ENCODE measurements at places on chromosomes 7 and 10. TPM values are rescaled to one million over a fixed set of nuclear protein-coding genes. Genes with fewer than 3 reads are reported as not detected.

Gene SLC29A4
- total RNA-seq = 11.6 TPM

DNA sequence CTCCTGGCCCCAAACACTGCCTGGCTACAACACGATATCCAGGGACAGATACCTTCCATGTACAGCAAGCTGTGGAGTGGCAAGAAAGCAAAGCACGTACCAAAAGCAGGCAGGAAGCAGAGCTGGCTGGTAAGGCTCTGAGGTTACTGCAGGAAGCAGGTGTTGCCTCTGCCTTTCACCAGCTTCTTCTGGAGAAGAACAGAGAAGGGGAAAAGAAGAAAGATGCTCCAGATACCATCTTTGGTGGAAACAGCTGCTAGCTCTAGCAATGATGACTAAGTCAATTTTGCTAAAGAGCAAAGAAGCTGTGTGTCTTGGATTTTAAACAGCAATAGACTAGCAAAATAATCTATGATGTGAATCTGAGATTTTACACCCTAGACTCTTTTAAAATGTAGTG is 34.9 kb upstream of the PRSS1 start:
- no peak for DNase-seq

Gene BEND7
- total RNA-seq = 10.1 TPM

DNA sequence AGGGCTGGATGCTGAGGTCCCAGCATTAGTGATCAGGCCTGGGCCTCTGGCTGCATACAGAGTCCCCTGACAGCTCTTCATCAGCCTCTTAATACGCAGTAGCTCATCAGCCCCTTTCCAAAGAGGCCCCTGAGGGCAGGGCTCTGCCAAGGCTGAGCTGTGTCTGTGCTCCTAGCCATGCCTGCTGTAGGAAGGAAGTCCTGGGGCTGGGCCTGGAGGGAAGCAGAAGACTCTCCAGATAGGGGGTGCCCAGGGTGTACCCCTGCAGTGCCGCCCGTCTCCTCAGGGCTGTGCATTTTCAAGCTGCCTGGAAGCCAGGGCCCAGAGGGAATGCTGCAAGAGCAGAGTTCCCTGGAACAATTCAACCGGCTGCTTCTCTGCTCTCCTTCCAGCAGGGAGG is 7.3 kb upstream of the RET start:
- DNase-seq = no peak

GRCh38 chr10:121078672-121079102 is 227.5 kb downstream of the WDR11 start:
- peak; percentile 58 for DNase-seq

Gene MTERF1
- 8.1 TPM for total RNA-seq

GRCh38 chr10:27541796-27542729 is 38.0 kb downstream of the RAB18 start:
- no peak for DNase-seq

GRCh38 chr10:96073722-96074121 is 30.3 kb downstream of the CCNJ start:
- DNase-seq = no peak
